Activated CD8-positive, alpha-beta memory T cell treated with anti-CD3 and anti-CD28 coated beads for 4 hours (primary cell): ENCODE measurements at places on chromosomes 11 and 22.

DNA sequence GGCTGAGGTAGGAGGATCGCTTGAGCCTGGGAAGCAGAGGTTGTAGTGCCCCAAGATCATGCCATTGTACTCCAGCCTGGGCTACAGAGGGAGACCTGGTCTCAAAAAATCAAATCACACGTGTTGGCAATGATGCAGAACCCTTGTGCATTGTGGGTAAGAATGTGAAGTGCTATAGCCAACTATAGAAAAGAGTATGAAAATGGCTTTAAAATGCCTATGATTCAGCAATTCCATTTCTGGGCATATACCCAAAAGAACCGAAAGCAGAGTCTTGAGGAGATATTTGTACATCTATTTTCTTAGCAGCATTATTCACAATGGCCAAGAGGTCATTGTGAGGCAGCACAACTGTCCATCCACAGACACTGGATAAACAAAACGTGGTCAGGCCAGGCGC, 2.6 kb upstream of the FADS3 start:
- no peak for DNase-seq

- DNase-seq = no peak
These were observed 78.2 kb downstream of the FBLN1 start for GRCh38 chr22:45580726-45581381.

- no peak for DNase-seq
These were observed 3.4 kb downstream of the FAM83F start for GRCh38 chr22:39997939-39998726.

DNA sequence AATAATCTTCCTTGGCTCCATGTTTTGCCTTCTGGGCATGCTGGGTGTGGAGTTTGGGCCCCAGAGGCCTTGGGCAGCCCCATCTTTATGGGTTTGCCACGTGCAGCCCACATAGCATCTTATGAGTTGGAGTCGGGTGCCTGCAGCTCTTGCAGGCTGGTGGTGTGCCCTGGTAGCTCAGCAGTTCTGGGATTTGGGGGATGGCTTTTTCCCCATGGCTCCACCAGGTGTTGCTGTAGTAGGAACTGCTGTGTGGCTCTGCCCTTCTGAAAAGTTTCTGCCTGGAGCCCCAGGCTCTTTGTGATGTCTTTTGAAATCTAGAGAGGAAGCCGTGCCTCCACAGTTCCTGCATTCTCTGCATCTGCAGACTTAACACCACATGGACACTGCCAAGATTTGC, 16.8 kb downstream of the EED start:
- no peak for DNase-seq

DNA sequence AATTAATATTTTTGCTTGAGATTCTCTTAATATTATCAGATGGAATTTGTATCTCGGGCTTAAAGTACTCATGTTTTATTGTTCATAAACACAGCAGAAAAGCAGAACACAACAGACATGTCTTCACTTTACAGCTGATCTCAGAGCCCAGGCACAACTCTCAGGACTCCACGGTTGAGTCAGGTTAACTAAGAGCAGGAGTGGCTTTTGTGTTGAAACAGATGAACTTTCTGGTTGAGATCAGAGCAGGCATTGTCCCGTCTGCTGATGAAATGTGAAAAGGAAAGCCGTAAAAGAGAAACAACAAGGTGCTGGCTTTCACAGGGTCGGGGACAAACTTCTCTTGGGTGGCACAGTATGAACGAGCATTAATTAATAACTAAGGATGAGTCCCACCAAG, 49.0 kb downstream of the JHY start:
- DNase-seq = no peak

DNA sequence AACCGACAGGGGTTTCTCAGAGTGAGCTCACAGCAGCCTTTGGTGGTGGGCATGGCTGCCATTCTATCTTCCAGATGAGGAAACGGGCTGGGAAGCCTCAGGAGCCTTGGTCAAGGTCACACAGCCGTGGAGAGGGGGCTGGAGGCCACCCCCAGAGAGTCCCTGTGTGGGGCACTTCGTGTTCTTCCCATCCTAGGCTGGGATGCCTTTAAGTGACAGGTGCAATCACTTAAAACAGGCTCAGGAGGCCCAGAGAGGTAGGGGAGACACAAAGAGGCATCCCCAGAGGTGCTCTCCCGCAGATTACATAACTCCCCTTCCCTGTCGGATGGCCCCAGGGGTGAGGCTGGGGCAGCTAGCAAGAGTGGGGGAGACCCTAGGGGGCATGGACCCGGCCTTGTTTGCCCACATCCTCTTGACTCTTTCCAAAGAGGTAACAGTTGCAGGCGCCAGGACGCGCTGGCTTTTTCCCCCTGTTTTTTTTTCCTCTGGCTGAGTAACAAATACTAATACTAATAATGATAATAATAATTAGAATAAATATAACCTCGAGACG, 17.5 kb upstream of the SHISAL1 start:
- no peak for DNase-seq

- DNase-seq = no peak
These were observed 27.0 kb upstream of the PPP6R3 start for GRCh38 chr11:68433541-68433940.

DNA sequence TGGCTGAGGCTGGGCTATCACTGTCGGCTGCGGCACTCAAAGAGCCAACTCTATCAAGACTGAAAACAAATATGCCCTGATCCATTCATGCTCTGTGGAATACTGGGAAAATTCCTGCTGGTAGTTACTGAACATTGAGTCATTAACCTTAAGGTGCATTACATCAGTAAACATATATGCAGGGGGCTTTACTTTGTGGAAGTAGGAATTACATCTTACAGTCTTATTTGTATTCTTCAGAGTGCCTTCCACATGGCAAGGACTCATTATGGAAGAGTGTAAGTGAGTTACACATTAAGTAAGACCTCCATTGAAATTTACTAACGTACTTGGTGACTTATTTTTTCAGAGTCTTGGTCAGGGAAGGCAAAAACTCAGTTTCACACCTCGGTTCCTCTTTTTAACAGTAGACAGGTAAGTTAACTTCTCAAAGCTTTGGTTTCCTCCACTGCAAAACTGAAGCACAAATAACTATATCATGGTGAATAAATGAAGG, 4.5 kb downstream of the OR5B21 start:
- DNase-seq = no peak

- no peak for DNase-seq
These were observed 55.3 kb downstream of the NFAM1 start for GRCh38 chr22:42376711-42377554.

DNA sequence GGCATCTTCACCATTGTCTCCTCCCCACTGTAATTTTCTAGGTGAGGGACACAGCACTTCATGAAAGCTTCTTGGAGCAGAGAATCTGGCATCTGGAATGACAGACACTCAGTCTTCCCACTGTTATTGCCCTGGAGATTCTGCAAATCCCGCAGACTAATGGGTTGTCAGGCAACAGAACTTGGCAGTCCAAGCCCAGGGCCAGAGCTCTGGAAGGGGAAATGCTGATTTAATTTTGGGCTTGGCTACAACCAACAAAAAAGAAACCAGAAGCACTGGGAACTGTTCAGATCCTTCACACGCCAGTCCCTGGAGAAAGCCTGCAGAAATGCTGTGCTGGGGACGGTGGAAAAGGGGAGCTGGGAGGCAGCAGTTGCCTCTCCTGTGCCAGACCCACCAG, 71.5 kb upstream of the BID start:
- no peak for DNase-seq

DNA sequence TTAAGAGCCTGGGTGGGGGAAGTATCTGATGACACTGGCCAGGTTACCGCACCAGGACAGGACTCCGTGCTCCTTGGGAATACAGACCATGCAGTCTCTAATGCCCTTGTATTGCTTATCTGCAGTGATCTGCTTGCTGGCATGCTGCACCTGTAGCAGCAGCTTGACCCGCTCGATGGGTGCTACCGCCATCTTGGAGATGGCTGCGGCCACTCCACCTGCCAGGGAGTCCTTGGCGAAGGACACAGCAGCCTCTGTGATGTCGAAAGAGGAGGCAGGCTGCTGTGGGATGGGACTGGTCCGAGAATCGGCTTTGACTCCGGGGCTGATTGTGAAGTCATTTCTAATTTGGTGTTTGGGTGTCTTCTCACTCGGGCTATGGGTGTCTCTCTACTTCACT, 3.1 kb downstream of the WBP2NL start:
- no peak for DNase-seq

DNA sequence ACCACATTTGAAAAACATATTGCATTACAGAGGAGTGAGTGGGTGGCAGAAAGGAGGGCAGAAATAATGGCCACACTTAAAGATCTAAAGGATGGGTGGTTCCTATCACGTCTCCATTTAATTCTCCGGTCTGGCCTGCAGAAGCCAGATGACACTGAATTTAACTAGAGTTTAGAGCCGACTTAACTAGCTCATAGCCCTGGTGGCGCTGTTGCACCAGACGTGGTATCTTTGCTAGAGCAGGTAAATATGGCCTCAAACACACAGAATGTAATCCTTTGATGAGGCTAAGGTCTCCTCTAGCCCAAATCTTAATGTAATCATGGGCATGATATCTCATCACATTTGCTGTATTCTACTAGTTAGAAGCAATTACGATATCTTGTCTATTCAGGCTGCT, 51.5 kb upstream of the GAL start:
- DNase-seq = no peak

GRCh38 chr22:44627521-44628139, 74.4 kb upstream of the PRR5 start:
- DNase-seq = no peak

DNA sequence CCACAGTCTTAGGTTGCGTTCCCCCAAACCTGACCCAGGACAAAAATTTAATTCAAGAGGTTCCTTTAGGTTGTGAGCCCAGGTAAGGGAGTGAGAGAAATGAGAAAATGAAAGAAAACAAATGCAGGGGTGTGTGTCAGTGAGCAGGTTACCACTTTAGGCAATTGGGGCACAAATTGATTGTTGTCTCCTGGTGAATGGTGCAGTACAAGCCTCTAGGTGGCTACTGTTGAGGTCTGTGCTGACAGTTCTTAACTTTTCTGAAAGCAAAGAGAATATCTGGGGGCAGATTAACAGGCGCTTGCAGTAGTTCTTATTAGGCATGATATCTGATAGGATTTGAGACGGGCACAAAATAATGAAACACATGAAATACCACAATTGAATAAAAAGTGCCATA, 894.6 kb downstream of the FAM181B start:
- DNase-seq = no peak

DNA sequence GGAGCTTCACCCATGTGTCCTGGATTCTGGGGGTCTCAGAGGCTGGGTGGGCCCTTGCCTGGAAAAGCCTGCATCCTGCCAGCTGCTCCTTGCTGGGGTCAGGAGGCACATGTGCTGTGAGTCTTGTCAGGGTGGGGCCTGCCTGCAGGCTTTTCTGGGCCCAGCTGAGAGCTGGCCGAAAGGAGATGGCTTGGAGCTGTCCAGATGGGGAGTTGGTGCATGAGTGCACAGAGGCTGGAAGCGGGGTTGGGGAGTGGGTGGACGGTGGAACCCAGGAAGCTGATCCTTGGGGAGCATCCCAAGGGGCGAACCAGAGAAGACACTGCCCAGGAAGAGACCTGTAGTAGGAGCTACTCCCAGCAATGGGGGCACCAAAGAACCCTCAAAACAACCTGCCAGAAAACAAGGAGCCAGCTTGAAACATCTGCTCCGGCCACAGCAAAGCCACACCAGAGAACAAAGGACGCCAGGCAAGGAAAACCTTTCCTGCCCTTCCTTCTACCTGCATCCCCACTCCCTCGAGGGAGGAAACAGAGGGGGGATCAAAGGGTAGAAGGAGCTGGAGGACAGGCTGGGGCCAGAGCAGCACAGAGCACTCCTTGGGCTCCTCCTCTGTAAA, 8.2 kb upstream of the KCTD17 start:
- DNase-seq = no peak

DNA sequence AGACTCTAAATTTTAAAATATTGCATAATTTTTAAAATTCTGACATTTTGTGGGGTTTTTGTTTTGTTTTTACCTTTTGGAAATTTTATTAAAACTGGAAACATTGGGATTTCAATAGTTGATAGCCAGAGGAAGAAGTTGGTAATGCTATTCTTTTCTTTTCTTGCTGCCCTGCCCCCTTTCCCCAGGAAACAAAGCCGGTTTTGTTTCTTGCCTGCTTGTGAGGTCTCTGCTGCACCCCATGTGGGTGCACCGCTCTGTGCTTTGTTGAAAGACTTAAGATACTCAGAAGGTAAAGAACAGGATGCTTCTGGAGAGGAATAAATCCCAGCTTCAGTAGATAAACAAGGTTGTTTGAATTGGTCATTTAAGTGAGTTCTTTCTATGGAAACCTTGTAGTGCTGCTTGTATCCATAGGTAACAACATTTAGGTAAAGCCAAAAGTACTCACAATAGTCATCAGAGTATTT, 87.5 kb downstream of the YAP1 start:
- no peak for DNase-seq

- no peak for DNase-seq
These were observed 712.3 kb downstream of the METTL15 start for GRCh38 chr11:28820296-28820989.

GRCh38 chr11:96337541-96338431, 5.2 kb downstream of the MAML2 start:
- DNase-seq = no peak

- no peak for DNase-seq
These were observed 463 bp upstream of the PTPMT1 start for GRCh38 chr11:47564933-47565339.

GRCh38 chr11:73262851-73263495, 9.2 kb upstream of the P2RY6 start:
- no peak for DNase-seq

DNA sequence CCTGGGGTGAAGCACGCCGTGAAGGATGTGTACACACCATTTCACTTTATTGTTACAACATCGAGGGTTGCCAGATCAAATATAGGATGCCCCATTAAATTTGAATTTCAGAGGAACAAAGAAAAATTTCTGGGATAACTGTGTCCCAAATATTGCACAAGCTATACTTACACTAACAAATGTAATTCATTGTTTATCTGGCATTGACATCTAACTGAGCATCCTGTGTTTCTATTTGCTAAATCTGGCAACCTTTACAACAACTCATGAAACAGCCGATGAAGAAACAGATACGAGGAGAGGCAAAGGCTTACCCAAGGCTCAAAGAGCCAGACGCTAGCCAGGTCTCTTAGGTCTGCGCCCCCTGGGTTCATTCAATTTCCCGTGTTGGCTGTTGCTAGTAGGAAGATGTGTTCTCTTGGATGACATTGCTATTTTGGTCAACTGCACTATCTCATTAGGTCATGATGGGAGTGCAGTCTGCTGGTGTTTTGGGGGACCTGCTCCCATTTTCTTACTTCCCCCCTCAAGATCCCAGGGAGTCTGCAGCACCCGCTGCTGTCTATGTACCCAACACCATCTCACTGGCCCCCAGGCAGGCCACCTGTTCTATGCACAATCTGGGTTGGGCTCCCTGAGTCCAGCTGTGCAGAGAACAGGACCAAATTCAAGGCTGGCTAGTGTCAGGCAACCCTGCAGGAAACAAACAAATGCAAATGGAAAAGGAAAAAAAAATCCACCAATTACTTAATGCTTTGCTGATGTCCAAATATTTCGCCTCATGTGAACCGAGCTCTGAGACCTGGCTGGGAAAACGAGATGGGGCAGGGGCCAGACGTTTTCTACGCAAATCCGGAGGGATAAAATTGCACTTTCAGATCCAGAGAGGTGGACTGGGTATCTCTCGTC, 560.9 kb downstream of the MIAT start:
- DNase-seq = no peak

- no peak for DNase-seq
These were observed 22.9 kb downstream of the CDKN1C start for GRCh38 chr11:2862395-2863275.
